Aortic smooth muscle cell (primary cell): ENCODE measurements at places on chromosomes 1 and 21. TPM values are rescaled to one million over a fixed set of nuclear protein-coding genes. Genes with fewer than 3 reads are reported as not detected.

The CHI3L1 gene
- 0.06 and 0.13 TPM in 2 replicates for total RNA-seq

The POU3F1 gene
- not detected in 2 replicates for total RNA-seq

The C4BPA gene
- not detected in 2 replicates for total RNA-seq

The FCRL5 gene
- not detected in 2 replicates for total RNA-seq

The AMY2A gene
- not detected in 2 replicates for total RNA-seq

The PLK3 gene
- total RNA-seq, result 29.2 and 29.7 TPM in 2 replicates

The GPR25 gene
- not detected in 2 replicates for total RNA-seq

The PRAMEF14 gene
- total RNA-seq, result not detected in 2 replicates

The GSTM1 gene
- 11.4 TPM in 1 of 2 replicates, not detected in the other for total RNA-seq

The PTPN14 gene
- 23.6 and 33.4 TPM in 2 replicates for total RNA-seq

The CBR3 gene
- total RNA-seq, result 10.8 and 12.4 TPM in 2 replicates

The ADORA3 gene
- 0.06 and 0.13 TPM in 2 replicates for total RNA-seq

The TMEM79 gene
- total RNA-seq, result 1.1 and 1.6 TPM in 2 replicates

The GSTM3 gene
- total RNA-seq, result 21.3 and 57.2 TPM in 2 replicates

The OR14A2 gene
- total RNA-seq, result not detected in 2 replicates

The CHAF1B gene
- 2.1 and 3.4 TPM in 2 replicates for total RNA-seq

The ATP6V1G3 gene
- total RNA-seq, result 0.25 TPM in 1 of 2 replicates, not detected in the other
